ENCODE measurements at places on chromosomes 2 and 18.

DNA sequence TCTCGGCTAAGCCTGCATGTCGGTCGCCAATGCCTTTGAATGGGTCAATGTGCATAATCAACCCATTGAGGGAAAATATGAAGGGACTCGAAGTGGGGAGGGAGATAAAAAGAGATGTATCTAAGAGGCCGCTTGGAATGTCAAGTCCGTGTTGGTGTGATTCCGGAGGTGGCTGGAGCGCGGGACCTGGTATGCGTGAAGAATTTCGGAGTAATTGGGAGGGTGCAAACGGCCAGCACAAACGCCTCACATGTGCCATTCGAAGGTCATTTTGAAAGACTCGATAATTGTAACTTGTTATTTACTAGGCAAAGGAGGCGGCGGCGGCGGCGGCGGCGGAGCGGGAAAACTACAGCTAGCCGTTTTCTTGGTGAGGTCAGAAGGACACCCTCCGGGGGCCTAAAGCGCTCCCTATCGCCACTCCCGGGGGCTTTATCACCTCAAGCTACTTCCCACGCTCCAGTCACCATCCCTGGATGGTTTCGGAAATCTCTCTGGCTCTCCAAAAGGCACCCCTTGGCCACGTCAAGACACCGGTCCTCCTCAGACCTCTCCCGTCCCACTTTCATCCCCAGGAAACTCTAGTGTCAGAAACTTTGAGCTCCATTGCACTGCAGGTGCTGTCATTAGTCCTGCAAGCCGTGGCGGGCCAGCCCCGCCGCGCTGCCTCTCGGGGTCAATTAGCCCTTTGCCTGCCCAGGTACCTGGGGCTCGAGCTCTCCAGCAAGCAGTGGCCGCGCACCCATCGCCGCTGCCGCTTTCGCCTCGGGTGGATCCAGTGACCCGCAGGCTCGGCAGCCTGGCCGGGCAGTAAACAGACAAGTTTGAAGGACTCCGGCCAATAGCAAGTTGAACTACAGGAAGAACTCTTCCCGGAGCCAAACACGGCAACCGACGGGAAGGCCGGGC is 1.5 kb downstream of the ERBB4 start:
- DNase-seq = no peak

GRCh38 chr2:109306190-109306589 is 177.2 kb downstream of the SH3RF3 start:
- no peak for DNase-seq

- no peak for DNase-seq
Observed at GRCh38 chr18:26414901-26415440, 133.4 kb downstream of the KCTD1 start.

- DNase-seq = no peak
Observed at GRCh38 chr2:20439193-20439475, 7.7 kb upstream of the RHOB start.

DNA sequence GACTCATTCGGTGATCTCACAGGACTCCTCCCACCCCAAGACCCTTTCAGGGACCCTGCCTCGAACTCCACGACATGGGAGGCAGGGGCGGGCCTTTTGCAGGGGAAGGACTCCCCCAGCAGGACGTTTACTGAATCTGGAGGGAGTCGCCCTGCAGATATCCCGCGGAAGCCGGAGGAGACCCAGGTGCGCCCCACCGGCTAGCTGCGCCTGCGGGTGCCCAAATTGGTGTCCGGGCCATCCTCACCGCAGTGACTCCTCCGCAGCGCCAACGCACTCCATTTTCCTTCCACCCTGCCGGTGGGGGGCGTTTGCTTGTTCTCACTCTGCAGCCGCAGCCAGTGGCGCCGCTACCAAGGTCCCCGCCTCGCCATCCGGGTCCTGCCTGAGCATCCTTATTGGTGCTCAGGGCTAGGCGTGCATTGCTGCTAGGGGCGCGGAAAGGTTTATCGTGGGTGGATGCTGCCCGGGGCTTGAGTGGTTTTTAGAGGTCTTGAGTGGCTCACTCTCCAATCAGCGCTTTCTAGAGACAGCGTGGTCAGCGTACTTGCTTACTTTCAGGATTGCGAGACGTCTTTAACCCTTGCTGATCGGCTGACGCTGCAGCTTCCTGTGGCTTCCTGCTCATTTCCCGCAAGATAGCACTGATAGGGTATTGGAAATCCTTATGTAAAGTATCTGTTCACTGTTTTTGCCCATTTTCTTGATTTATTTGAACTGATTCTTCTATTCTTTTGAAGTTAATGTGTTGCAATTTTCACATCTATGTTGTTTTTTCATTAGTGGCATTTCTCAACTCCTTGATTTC is 81.4 kb downstream of the BIN1 start:
- DNase-seq = peak; percentile 35

DNA sequence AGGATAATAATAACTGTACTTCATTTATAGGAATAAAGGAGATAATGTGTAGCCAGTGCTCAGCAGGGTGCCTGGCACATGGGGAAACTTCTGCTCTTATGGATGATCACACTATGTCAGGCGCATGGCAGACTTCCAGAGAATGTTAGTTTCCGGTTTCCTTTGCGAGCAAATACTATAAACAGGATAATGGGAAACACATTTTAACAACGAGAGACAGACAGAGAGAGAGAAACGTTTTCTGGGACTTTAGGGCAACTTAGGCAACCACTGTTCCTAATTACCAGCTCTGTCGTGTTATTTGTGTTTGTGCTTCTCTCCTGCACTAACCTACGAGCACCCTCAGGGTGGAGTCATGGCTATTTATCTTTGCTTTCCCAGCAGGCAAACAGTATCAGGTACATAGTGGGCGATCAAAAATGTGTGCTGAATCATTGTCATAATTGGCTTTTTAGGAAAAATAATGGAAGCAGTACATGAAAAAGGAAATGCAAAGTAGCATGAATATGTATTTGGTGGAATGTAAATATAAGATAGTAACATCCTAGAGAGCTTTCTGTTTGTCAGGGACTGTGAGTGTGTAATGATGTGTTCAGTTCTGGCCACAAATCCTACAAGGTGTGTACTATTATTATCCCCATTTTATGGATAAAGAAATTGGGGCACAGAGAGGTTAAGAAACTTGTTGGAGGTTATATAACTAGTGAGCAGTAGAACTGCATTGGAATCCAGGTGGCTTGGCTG is 36.8 kb upstream of the IGFBP2 start:
- no peak for DNase-seq

DNA sequence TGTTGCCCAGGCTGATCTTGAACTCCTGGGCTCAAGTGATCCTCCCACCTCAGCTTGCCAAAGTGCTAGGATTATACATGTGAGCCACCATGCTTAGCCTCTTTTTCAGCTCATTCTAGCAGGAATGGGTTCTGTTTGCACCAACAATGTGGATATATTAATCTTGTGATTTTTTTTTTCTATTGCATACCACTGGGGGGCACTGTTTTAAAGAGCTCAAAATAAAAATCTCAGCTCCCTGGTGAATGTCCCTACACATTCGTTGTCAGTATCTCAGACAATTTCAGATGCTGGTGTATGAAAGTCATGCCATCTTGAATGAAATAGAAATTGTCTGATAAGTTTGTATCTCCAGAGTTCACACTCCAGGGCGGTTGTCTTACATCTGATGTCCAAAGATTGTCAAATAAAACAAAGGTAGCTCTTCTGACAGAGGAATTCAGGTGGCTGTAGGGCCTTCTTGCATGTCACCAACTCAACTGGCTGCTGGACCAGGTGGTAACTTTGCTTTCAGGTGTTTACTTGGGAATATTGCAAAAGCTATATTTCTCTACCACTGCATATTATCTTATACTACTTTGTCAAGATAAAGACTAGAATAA is 3.1 kb upstream of the MATN3 start:
- DNase-seq = no peak

GRCh38 chr2:197800091-197800490 is 4.3 kb upstream of the PLCL1 start:
- DNase-seq = no peak

DNA sequence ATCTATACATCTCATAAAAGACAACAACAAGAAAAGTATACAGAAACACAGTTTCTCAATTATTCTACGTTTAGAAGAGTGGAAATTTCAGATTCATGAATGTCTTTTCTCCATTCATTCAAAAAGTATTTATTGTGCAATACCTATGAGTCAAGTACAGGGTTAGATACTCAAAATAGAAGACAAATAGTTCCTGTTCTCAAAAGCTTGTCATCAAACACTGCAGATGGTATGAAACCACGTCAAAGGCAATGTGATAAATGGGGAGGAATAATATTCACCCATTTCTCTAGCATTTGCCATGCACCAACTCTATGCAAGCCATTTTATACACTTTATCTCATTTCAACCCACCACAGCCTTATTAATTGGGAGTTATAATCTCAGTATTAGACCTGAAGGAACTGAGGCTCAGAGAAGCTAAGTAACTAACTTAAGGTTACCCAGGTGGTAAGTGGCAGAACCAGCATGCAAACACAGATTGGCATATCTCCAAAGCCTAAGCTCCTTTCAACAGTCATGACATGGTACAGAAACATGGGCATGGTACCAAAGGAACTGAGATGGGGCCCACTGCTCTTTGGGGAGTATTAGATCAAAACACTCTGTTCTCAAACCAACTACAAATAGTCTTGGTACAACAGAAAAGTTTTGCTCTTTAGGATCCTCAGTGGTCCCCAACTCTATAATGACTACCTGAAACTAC is 67.2 kb upstream of the NPAS2 start:
- DNase-seq = no peak
